ENCODE measurements at places on chromosomes 12 and 14.

- DNase-seq = no peak
Observed at GRCh38 chr12:31387466-31387865, 61.5 kb upstream of the SINHCAF start.

GRCh38 chr12:27615331-27615891 is 80.8 kb upstream of the REP15 start:
- DNase-seq = no peak

DNA sequence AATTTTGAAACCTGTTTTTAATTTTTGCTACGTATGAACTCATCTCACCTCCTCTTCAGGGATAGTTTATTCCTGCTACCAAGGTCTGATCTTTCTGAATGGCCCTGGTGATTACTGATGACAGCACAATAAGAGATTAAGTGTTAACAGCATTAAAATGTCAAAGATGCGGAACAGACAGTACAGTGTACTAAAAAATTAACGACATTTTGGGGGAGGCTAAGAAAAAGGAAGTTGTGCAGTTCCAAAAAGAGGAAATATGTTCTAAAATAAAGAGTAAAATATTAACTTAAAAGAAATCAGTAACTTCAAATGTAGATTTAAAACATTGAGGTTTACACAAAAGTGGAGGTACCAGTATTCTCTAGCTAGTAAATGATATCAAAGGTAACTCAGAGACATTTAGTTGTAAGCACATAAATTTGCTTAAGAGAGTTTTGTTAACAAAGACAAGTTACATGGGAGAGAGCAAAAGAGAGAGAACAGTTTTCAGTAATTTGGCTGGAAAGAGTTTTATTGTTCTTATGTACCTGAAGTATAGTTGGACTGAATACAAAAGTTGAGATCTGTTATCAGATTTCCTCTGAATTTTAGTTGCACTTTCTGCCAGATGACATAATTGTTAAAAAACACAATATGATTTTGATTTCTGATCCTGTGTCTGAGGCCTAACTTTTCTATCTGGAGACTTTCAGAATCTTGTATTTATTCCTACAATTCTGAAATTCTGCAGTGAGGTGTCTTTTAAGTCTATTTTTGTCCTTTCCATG is 4.2 kb upstream of the CLECL1 start:
- DNase-seq = no peak

GRCh38 chr12:50041962-50042361 is 15.4 kb upstream of the ASIC1 start:
- no peak for DNase-seq

DNA sequence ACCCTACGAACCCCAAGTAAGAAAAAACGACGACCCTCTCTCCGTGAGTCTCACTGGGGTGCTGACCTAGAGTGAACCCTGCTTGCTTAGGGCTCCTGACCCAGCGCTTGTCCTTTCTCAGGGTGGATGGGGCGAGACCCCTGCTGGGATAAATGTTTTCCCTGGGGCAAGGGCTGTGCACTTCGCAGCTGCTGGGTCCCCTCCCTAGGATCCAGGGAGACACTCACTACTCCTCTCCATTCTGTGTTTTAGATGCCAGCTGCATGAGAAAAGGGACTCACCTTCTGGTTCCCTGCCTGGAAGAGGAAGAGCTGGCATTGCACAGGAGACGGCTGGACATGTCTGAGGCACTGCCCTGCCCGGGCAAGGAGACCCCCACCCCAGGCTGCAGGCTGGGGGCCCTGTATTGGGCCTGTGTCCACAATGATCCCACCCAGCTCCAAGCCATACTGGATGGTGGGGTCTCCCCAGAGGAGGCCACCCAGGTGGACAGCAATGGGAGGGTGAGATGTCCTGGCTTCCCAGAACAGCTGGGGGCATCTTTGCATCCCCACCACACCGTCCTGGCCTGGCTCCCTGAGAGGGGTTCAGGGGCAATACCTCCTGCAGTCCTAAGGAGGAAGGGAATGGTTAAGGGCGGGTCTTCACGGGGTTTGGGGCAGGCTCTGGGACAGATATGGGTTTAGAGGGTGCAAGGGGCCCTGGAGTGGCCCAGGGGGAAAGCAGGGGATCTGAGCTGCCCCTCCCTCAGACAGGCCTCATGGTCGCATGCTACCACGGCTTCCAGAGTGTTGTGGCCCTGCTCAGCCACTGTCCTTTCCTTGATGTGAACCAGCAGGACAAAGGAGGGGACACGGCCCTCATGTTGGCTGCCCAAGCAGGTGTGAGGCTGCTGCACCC is 663 bp downstream of the ANKRD33 start:
- no peak for DNase-seq
